ENCODE measurements at places on chromosomes 3 and 15. TPM values are rescaled to one million over a fixed set of nuclear protein-coding genes. Genes with fewer than 3 reads are reported as not detected.

GRCh38 chr15:74399100-74399499 is 31.7 kb upstream of the CYP11A1 start:
- DNase-seq = no peak
- no peaks in the 10 kb centered on the region for H3K36me3 ChIP-seq
- peaks cover 96% of the 10 kb centered on the region for H3K4me1 ChIP-seq
- no peak overlapping the region for H3K4me3 ChIP-seq

- peak overlapping the region; percentile 87 for H3K4me3 ChIP-seq
- H3K27ac ChIP-seq = peak overlapping the region; percentile 97
- peaks cover 15% of the 10 kb centered on the region for H3K36me3 ChIP-seq
- peak; percentile 73 for DNase-seq
- peaks cover 22% of the 10 kb centered on the region for H3K4me1 ChIP-seq
- H3K27me3 ChIP-seq = no peaks in the 10 kb centered on the region
These were observed 778 bp upstream of the AP4E1 start for GRCh38 chr15:50907601-50908208.

- H3K4me1 ChIP-seq = peaks cover 46% of the 10 kb centered on the region
- H3K4me3 ChIP-seq = no peak overlapping the region
- peak overlapping the region; percentile 48 for H3K27ac ChIP-seq
- DNase-seq = no peak
- no peaks in the 10 kb centered on the region for H3K27me3 ChIP-seq
- H3K36me3 ChIP-seq = peaks cover 1% of the 10 kb centered on the region
These were observed 228.3 kb downstream of the ADAMTS17 start for GRCh38 chr15:100113351-100114080.

DNA sequence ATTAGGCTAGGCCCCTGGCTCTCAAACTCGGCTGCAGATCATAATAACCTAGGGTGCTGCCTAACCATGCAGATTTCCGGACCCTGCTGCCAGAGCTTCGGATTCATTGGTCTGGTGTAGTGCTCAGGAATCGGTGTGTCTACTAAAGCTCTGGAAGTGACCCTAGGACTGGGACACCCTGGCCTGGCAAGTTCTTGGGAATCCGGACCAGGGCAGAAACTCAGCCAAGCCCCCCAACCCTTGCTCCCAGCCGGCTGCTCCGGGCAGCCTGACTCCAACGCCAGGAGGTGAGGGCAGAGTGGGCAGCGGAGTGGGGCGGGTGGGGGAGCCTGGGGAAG is 23.0 kb downstream of the IGDCC3 start:
- peaks cover 5% of the 10 kb centered on the region for H3K4me1 ChIP-seq
- no peak for DNase-seq
- no peak overlapping the region for H3K4me3 ChIP-seq
- H3K27me3 ChIP-seq = peaks cover 45% of the 10 kb centered on the region
- no peak overlapping the region for H3K27ac ChIP-seq
- H3K36me3 ChIP-seq = no peaks in the 10 kb centered on the region

DNA sequence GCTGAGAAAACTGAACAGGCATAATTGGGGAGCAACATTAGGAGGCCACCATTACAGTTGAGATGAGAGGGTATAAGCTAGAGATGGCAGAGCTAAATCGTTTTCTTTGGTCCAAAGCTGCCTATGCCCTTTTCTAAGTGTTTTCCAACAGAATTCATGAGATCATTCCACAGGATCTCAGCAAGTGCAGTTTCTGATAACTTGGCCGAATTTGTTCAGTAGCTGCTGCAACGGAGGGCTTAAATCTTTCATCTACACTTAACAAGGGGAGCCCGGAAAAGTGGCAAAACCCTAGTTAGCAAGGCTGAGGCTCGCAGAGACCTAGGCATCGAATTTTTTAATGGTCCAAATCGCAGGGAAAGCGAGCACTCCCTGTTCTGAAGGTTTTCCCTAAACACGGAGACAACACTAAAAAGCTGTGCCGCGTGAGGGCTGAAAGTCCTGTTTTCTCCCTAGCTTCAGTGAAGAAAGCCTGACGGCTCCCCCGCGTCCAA is 531 bp upstream of the BLOC1S6 start:
- H3K4me3 ChIP-seq = peak overlapping the region; percentile 94
- H3K27ac ChIP-seq = peak overlapping the region; percentile 100
- H3K4me1 ChIP-seq = peaks cover 44% of the 10 kb centered on the region
- H3K27me3 ChIP-seq = no peaks in the 10 kb centered on the region

DNA sequence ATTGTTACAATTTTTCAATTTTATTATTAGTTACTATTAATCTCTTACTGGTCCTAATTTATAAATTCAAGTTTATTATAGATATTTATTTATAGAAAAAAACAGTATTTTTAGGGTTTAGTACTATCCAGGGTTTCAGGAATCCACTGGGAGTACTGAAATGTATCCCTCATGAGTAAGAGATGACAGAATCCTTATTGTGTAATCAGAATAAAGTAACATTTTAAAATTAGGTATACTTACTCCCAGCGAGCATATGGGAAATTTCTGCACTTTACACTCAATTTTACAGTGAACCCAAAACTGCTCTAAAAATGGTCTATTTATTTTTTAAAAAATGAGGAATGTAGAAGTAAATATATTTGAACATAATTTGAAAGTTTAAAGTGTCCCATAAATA is 202.7 kb downstream of the CGGBP1 start:
- H3K4me3 ChIP-seq = no peak overlapping the region
- no peak overlapping the region for H3K27ac ChIP-seq
- H3K4me1 ChIP-seq = no peaks in the 10 kb centered on the region
- no peaks in the 10 kb centered on the region for H3K27me3 ChIP-seq
- DNase-seq = no peak

DNA sequence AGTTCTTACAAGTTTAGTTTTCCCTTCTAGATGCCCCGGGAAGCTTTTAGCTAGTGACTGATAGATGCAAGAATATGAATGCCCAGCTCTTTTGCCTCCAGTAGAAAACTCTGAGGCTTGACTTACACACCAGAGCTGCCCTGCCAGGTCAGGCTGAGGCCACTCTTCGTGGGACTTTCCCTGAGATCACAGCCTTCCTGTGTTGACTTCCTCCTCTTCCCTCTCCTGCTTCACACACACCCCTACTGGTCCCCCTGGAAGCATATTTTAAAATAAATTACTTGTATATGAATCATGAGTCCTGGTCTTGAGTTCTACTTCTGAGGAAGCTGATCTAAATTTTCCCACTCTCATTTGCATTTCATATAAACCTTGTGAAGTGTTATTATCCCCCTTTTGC is 413.7 kb downstream of the PDCD6IP start:
- H3K4me1 ChIP-seq = peaks cover 3% of the 10 kb centered on the region
- no peak for DNase-seq
- no peaks in the 10 kb centered on the region for H3K36me3 ChIP-seq
- no peaks in the 10 kb centered on the region for H3K27me3 ChIP-seq
- H3K27ac ChIP-seq = no peak overlapping the region

DNA sequence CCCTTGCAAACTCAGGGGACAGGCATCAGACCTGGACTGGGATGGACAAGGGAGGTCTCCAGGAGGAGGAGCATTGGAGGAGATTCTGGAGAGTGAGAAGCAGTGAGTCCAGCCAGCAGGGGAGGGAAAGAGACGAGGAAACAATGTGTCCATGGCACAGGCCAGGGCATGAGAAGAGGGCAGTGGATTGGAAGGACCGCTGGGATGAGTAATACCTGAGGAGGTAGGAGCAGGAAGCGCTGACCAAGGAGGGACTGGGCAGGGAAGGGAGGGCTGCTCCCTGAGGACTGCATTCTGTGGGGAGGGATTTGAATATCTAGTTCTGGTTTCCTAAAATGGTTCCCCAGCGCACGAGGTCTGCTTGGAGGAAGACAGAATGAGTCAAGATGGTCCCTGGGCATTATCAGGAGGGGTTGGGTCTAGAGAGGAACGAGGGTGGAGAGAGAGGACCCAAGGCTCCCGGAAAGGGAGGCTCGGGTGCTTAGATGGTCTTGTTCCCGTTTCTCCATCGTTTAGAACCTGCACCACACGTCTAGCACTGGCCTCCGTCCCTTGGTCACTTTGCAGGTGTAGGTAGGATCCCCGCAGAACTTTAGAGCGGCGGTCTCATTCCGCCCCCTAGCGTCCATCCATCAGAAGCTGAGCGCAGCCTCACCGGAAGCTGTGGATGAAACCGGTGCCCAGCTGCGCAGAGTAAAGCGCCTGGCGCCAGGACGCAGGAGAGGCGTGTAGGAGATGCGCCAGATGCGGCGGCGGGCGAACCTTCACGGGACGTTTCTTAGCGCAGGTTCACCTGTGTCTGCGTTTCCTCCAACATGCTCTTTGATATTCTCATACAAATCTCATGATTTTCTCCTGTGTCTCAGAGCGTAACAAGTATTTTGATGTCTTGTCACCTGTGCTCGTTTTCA is 190.7 kb upstream of the NDN start:
- no peaks in the 10 kb centered on the region for H3K27me3 ChIP-seq
- H3K4me3 ChIP-seq = no peak overlapping the region
- H3K4me1 ChIP-seq = no peaks in the 10 kb centered on the region
- no peaks in the 10 kb centered on the region for H3K36me3 ChIP-seq
- H3K27ac ChIP-seq = no peak overlapping the region

- DNase-seq = no peak
- H3K36me3 ChIP-seq = no peaks in the 10 kb centered on the region
- no peak overlapping the region for H3K4me3 ChIP-seq
- no peaks in the 10 kb centered on the region for H3K27me3 ChIP-seq
- H3K4me1 ChIP-seq = no peaks in the 10 kb centered on the region
These were observed 61.7 kb downstream of the AGTR1 start for GRCh38 chr3:148759430-148759829.

DNA sequence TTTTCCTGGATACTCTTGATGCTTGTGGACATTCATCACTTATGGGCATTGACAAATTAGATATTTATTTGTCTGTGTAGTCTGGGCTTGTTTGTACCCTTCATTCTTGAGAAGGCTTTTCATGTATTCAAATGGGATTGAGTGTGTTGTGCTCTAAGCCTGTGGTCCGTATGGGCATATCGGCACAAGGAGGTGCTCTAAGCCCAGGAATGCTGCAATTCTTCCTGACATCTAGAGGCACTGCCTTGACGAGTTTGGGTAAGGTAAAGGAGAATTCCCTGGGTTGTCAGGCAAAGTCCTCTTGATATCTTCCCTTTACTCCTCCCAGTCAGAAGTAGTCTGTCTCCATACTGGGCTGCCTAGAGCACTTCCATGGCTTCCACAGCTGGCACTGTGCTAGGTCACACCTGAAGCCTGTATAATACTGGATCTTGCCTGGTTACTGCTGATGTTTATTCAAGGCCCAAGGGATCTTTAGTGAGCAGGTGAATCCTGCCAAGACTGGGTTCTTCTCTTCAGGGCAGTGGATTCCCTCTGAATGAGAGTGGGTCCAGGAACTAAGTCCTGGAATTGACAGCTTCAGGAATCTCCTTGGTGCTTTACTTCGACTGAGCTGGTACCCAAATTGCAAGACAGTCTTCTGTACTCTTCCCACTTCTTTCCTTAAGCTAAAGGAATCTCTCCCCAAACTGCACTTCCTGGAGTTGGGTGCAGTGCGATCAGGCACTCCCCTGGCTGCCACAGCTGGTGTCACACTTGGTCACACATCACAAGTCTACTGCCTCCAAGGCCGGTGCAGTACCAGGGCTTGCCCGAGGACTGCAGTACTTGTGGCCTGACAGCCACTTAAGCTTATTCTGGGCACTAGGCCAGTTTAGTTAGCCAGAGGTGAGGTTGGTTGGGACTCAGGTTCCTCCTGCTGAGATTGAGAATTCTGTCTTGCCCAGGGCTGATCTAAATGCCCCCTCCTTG is 46.0 kb downstream of the GALK2 start:
- H3K4me1 ChIP-seq = peaks cover 3% of the 10 kb centered on the region
- no peak overlapping the region for H3K4me3 ChIP-seq
- H3K27me3 ChIP-seq = no peaks in the 10 kb centered on the region
- no peak overlapping the region for H3K27ac ChIP-seq
- H3K36me3 ChIP-seq = peaks cover 49% of the 10 kb centered on the region

GRCh38 chr3:153023896-153024295 is 138.1 kb upstream of the RAP2B start:
- H3K4me1 ChIP-seq = no peaks in the 10 kb centered on the region
- no peaks in the 10 kb centered on the region for H3K36me3 ChIP-seq
- H3K4me3 ChIP-seq = no peak overlapping the region
- H3K27ac ChIP-seq = no peak overlapping the region
- DNase-seq = no peak

GRCh38 chr15:42384597-42384996 is 25.3 kb downstream of the CAPN3 start:
- H3K36me3 ChIP-seq = no peaks in the 10 kb centered on the region
- no peak for DNase-seq
- no peaks in the 10 kb centered on the region for H3K4me1 ChIP-seq
- H3K4me3 ChIP-seq = no peak overlapping the region
- no peak overlapping the region for H3K27ac ChIP-seq

- H3K27ac ChIP-seq = no peak overlapping the region
- H3K4me1 ChIP-seq = peaks cover 2% of the 10 kb centered on the region
- H3K4me3 ChIP-seq = no peak overlapping the region
- DNase-seq = no peak
- no peaks in the 10 kb centered on the region for H3K36me3 ChIP-seq
These were observed 38.2 kb upstream of the GYG1 start for GRCh38 chr3:148953094-148953493.

DNA sequence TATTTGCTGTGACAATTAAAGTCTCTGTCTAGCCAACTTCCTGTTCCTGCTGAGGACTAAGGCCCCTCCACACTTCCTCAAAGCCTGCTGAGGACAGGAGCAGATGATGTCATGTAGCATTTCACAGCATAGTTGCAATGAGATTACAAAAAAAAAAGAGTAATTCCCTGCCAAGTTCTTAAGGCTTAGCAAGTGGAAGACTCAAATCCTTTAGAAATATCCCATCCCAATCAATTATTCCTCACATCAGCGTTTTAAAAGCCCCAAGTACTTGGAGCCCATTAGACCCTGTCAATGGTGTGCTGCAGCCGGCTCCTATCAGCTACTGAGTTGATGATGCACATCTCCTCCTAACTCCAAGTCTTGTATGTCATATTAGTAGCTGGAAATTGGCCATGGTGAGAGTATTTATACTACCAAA is 51.7 kb downstream of the TRANK1 start:
- H3K4me3 ChIP-seq = no peak overlapping the region
- peaks cover 17% of the 10 kb centered on the region for H3K36me3 ChIP-seq
- peaks cover 41% of the 10 kb centered on the region for H3K4me1 ChIP-seq
- peak overlapping the region; percentile 63 for H3K27ac ChIP-seq
- H3K27me3 ChIP-seq = no peaks in the 10 kb centered on the region
- peak; percentile 39 for DNase-seq

DNA sequence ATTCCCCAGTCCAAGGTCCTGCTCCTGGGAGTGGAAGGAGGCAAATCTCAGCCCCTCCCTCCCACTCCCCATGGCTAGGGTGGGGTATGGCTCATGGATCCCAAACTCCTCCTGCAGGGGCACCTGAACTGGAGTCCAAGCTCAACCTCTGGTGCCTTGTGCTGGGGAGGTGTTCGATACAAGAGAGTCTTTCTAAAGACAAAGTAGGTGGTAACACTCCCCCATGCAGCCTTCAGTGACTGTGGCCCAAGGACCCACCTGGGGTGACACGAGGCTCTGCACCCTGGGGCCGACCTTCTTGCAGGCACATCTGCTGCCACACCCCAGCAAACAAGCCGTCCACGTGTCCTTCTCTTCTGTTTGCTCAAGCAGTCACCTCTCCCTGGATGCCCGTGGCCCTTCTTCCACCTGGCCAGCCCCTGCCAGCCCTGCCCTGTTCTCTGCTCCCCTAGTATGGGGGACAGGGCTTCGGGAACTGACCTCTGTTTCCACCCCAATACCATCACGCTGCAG is 36.7 kb upstream of the SLC6A11 start:
- H3K36me3 ChIP-seq = no peaks in the 10 kb centered on the region
- H3K27ac ChIP-seq = no peak overlapping the region
- peaks cover 5% of the 10 kb centered on the region for H3K4me1 ChIP-seq
- DNase-seq = no peak
- no peak overlapping the region for H3K4me3 ChIP-seq
- H3K27me3 ChIP-seq = peaks cover 19% of the 10 kb centered on the region

The SH2D7 gene
- not detected for total RNA-seq

The ANKDD1A gene
- 0.81 TPM for total RNA-seq

The COMMD4 gene
- total RNA-seq = 47.1 TPM

The WDR49 gene
- total RNA-seq = not detected

The HRH1 gene
- total RNA-seq = 0.98 TPM

The PRSS50 gene
- total RNA-seq = not detected
